ENCODE measurements at places on chromosomes 3 and 15.

- no peak for DNase-seq
These were observed 43.6 kb downstream of the SENP2 start for GRCh38 chr3:185629554-185630181.

DNA sequence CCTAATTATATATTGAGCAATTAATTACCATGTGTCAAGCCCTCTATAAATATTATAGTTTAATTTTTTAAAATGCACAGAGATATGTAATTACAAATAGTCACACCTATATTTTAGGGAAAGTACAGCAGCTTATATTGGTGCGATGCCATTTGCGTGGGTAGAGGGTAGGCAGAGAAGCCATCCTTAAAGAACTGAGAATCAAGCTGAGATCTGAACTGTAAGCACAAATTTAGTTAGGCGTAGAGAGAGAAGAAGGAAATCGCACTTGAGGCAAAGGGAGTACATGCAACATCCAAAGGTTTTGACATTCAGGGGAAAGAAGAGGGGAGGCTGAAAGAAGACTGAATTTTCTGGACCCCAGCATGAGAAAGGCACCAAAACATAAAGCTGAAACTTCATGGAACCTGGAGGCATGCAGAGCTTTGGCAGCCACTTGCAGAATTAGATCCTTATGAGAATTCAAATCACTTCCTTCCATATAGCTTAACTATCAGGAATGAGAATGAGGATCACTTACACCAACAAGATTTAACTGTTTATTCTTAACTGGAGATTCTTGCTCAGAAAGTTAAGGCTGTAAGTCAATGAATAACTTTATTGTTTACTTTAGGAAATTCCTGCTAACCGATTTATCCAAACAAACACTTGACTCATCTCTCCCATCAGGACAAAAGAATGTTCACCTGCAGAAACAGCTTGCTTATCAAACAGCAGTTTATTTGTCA lies 114.3 kb downstream of the TGFBR2 start:
- peak; percentile 15 for DNase-seq

DNA sequence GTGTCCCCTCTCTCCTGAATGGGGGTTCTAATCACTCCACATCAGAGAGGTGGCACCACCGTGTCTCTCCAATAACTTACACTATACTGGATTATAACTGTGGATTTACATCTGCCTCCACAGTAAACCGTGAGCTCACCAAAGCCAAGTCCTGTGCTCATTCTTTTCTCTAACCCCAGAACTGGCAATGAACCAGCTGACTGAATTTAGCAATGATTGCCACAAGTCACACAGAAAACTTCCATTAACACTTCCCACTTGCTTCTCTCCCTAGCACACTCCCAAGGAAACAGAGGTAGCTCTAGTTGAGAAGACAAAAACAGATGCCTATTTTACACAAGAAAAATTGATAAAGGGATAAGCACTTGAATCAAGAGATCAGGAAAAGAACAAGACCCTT lies 361.3 kb downstream of the ULK4 start:
- no peak for DNase-seq

DNA sequence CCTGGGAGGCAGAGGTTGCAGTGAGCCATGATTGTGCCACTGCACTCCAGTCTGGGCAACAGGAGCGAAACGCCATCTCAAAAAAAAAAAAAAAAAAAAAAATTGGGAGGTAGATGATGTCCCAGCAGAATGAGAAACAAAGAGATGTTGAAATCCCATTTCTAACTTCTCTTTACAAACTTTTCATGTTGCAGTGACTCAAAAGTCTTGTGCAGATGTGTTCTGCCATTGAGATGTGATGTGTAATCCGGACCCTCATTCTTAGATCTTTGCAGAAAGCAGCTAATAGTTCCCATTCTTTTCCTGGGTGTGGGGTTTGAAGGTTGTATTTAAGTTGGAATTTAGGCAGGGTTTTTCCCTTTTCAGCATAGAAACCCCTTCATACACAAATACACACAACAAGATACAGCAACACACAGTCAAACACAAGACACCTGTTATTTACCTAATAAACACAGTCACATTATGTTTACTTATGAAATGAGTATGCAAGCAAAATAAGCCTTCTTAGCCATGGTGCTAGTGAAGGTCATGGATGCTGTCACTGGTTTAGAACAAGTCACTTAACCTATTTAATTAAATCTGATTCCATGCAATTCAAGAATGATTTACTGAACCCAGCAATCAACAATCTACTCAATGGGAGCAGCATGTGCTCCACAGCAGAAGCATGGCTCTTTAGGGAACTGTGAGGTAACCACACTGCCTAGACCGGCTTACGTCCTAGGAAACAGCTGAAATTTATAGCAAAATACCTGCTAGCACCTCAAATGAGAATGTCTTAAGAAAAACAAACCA lies 14.9 kb downstream of the SIAH2 start:
- no peak for DNase-seq

DNA sequence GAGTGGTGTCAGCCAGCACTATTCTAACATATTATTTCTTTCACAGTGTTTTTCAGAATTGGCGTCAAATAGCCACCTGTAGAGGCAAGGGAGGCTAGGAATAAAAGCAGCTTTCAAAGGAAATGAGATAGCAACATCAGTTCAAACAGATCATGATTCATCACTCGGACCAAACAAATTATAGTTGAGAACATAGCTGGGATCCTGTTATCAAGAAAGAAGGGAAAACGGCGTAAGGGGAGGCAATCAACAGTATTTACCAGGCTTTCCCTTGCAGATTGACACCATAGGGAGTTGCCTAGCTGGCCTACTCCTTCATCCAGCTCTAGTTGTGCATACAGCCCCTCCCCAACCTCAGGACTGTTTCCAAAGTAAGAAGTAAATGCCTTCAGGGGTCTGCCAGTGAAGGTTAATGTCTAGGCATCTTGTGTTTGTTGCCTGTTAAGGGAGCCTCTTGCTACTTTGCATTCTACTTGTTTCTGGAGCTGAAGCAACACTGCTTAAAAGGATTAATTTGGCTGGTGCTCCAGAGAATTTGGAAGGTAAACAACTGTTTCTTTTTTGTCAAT lies 286.5 kb downstream of the NSUN3 start:
- DNase-seq: no peak

DNA sequence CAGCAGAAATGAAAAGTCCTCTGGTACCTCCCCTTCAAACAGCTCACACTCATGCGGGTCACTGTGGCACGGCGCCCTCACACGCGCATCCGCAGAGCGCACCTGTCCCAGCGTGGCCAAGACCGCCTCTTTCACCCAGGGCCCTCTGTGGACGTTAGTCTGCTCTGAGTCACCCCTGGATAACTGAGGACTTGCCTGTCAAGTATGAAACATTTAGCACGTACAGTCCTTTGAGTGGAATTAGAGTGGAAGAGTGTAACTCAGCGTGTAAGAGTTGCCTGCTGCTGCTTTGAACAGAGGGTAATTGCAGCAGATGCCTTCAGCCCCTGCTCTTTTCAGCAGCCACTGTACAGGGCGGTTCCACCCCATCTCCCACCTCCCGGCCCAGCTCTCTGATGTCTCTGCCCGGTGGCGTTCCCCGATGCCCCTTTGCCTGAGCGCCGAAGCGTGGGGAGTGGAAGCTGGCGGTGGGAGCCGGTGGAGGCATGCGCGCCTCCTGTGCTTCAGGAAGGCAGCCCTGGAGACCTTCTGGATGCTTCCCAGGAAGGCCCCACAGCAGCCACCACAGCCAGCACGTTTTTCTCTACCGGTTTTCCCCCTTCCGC lies 23.0 kb downstream of the CPN2 start:
- DNase-seq: no peak

DNA sequence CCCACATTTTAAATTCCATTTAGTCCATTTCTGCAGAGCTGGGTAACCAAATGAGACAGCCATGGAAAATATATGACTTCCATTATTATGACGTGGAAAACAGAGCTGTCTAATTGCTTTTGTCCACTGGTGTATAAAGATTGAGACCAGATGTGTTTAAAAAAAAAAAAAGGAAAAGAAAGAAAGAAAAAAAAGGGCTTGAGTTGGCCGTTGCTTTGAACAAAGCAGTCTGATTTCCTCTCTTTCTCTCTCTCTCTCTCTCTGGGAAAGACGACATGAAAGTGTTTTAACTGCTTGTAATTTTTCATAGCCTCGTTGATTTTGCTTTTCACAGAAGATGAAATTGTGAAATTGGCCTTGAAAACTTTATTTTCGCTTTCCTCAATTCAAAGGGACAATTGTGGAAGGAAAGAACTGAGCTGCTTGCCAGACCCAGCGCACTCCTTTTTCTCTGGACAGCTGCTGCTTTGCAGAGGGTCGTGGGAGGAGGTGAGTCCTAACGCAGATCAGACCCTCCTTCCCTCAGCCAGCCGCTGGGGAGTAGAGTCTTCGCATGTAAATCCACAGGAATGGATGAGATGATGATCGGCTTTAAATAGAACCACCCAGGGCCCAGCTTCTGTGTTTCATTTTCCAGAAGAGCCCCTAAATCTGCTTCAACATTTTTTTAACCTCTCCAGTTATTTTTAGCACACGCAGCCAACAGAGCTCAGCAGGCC lies 42.8 kb upstream of the UBE2E1 start:
- DNase-seq: no peak

- no peak for DNase-seq
These were observed 123.6 kb upstream of the DPPA4 start for GRCh38 chr3:109460961-109461360.

- DNase-seq: no peak
These were observed 25.1 kb downstream of the VPS39 start for GRCh38 chr15:42182961-42183360.

GRCh38 chr3:192869131-192870031 lies 48.3 kb downstream of the MB21D2 start:
- no peak for DNase-seq

GRCh38 chr15:101200181-101200580 lies 51.7 kb downstream of the CHSY1 start:
- DNase-seq: no peak

- no peak for DNase-seq
These were observed 104.8 kb upstream of the CHRNA7 start for GRCh38 chr15:31925541-31925940.

GRCh38 chr3:34634939-34635338 lies 836.5 kb downstream of the PDCD6IP start:
- DNase-seq: no peak

DNA sequence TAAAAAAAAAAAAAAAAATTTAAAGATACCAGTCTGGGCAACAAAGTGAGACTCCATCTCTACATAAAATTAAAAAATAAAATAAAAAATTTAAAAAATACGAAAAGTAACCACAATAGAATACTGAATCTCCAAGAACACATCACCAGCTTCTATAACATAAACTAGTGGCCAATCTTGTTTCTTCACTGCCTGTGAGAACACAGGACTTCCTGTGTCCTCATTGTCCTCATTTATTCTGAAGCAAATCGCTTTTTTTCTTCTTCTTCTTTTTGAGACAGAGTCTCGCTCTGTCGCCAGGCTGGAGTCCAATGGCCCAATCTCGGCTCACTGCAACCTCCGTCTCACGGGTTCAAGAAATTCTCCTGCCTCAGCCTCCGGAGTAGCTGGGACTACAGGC lies 28.6 kb upstream of the RAB7A start:
- DNase-seq: no peak

DNA sequence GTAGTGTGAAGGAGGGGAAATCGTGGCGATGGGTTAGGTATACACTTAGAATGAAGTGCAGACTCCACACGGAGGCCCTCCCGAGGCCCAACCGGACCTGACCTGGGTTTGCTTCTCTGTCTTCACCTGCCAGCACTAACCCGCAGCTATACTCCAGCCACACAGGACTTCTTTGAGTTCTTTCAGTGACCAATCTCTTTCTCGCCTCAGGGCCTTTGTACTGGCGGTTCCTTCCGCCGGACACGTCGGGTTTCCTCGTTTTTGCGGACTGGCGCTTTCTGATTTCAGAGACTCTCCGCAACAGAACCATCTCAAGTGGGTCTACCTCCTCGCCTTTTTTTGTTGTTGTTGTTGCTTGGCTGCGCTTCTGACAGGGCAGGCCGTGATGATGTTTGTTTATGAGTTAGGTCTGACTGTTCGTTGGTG lies at the start of gene NEIL1:
TSS of gene NEIL1 (plus strand) at position 244 of the 426 bp plus-strand sequence. CDS start 1,867 bp downstream, outside the sequence.
- no peak for DNase-seq

DNA sequence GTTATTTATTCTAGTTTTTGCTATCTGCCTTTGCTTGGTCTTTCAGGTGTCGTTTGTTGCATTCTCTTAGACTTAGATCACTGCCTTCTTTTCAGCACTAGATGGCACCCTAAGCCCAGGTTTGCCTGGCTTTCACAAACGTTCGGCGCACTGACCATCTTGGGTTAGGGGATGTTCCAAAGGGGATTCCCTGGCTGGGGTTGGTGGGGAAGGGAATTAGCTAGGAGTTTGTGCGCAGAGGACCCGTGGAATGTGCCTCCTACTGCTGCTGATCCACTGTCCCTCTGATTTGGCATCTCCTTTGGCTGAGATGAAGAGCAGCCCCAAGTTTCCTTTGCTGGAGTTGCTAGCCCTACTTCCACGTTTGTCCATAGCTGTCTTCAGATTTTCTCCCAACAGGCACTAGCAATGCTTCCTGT lies 33.9 kb downstream of the PFN2 start:
- DNase-seq: peak; percentile 18

GRCh38 chr3:9099702-9100512 lies 136.6 kb upstream of the RAD18 start:
- DNase-seq: no peak

DNA sequence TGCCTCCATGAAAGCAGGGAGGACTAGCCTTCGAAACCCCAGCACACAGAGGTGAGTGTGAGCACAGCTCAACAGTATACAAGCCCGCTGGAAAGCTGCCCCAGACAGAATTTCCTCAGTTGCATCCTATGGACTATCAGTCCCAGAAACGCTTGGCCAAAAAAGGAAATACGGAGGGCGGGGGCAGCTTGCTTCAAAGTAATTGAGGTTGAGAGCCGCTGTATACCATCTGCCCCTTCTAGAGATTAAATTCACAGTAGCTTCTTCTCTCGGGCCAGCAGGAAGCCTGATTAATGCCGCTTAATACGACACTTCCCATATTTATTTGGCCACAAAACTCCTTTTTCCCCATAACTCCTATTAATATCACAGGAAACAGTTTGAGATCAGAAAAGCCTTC lies 88.7 kb downstream of the LIPC start:
- DNase-seq: no peak

GRCh38 chr3:49311283-49311682 lies 28.6 kb downstream of the USP4 start:
- DNase-seq: no peak
